ENCODE measurements at places on chromosomes 6 and 20.

GRCh38 chr6:117906507-117906957 is 532 bp upstream of the SLC35F1 start:
- no peak for DNase-seq

DNA sequence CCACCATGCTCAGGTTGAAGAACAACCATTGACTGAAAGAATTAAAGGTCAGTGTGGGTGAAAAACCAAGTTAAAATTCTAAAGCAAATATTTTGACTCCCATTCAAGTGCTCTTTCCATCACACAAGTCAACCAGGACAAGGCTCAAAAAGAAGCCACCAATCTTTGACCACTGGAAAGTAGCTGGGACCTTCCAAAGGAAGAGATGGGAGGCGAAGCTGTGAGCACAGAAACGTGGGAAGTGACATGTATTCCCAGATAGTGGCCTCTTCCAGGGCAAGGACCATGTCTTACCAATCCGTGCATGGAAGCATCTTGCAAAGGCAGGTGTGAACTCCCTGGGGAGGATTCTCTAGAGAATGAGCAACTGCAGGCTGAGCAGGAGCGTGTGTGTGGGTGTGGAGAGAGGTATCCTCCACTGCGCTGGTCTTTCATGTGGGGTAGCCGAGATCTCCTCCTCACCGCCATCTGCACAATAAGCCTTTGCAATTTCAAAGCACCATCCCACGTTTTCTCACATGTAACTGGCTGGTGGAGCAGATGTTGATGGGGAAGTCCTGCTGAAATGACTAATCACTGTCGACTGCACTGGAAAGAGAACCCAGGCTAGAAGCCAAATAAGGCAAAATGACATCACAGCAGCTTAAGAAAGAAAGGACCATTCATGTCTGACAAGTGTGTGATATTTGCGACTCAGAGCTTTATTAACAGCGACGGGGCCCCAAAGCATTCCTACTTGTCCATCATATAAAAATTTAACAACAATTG is 189.4 kb upstream of the RREB1 start:
- DNase-seq, result no peak

DNA sequence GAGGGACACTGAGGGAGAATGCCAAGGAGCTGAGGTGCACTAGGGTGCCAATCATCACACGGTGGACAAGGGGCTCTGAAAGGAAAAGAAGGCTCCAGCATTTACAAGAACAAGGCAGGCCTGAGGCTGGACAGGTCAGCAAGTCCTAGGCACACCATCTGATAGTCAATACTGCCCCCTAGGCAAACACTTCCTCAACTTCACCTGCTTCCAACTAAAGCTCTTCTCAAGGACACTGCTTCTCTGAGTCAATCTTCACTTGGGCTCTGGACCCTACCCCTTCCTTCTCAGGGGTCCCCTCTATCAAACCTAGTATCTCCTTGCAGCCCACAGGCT is 37.7 kb upstream of the SLC4A11 start:
- no peak for DNase-seq

- no peak for DNase-seq
Observed at GRCh38 chr20:38164624-38165088, 414 bp downstream of the TGM2 start.

GRCh38 chr20:57860576-57860975 is 150.8 kb upstream of the PMEPA1 start:
- no peak for DNase-seq

- DNase-seq, result no peak
Observed at GRCh38 chr6:111381123-111381522, 101.9 kb downstream of the REV3L start.

GRCh38 chr6:17859846-17860245 is 127.6 kb downstream of the KIF13A start:
- DNase-seq, result no peak

- DNase-seq, result no peak
Observed at GRCh38 chr6:111061508-111061907, 25.8 kb upstream of the SLC16A10 start.

DNA sequence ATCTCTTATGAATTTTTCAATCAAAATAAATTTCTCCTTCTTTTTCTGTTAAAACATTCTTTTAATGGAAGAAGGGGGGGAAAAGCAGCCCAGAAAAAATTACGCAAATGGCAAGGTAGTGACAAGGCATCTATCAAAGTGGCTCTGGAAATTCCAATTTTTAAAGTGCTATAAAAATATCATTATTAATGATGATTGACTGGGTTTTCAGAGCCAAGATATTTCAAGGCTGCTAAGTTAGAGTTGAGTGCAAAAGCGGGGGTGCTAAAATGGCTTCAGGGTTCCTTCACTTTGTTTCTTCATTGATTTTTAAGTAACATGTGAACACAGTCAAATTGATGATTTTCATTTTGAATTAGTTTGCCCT is 171.6 kb upstream of the CITED2 start:
- no peak for DNase-seq

DNA sequence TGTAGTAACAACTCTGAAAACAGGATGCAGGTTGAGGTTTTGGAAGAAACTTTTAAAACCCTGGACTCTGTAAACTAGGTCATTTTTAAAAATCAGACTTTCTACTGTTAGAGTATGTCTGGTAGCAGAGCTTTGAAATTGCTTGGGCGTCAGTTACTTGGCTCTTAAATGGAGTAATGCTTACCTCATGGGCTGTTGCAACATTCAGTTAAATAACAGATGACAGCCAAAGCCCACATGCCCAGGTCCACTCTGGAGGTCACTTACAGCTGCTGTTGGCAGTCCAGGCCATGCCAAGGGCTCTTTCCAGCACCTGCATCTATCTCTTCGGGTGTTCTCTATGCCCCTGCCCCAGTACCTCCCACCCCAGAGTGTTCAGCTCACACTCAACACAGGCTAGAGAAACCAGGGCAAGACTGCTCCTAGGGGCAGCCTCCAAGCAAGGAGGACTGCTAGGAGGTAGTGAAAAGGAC is 96.4 kb downstream of the BANF2 start:
- no peak for DNase-seq

DNA sequence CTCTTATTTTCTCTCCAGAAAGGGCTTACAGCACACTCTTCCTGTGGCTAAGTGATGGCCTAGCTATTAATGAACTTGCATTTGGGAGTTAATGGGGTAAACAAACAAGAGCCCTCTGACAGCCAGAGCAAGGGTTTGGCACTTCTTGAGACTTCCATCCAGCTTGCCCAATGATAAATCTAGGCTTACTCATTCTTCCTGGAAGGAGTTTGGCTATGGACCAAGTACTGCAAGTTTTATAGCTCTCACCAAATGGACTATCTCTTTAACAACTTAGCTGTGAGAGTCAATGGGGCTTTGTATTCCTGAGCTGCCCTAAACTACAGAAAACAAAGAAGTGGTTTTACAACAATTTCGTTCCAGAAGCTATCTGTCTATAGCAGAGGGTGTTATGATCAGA is 16.7 kb upstream of the PI3 start:
- no peak for DNase-seq

- no peak for DNase-seq
Observed at GRCh38 chr20:10733122-10733521, 59.3 kb upstream of the JAG1 start.

DNA sequence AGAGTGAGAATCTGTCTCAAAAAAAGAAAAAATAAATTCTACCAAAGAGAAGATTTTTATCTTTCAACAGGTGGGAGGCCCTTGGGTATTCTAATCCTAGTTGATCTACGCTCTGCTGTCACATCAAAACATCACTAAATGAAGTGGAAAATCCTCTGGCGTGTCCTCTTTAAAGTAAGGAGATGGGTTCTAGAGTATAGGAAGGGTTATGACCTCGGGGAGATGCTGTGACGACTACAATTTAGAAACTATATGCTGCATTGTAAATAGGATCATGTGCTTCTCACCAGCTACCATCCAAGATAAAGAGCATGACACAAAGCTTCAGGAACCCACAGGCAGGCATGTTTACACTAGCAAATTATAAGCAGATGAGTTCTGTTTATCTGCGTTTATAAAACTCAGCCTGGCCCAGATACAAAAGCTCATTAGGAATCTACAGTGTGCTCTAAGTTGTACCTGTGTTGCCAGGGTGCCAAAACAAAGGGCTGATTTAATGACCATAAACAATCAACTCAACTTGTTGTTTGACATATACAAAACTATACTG is 197.1 kb upstream of the PLN start:
- DNase-seq, result no peak

DNA sequence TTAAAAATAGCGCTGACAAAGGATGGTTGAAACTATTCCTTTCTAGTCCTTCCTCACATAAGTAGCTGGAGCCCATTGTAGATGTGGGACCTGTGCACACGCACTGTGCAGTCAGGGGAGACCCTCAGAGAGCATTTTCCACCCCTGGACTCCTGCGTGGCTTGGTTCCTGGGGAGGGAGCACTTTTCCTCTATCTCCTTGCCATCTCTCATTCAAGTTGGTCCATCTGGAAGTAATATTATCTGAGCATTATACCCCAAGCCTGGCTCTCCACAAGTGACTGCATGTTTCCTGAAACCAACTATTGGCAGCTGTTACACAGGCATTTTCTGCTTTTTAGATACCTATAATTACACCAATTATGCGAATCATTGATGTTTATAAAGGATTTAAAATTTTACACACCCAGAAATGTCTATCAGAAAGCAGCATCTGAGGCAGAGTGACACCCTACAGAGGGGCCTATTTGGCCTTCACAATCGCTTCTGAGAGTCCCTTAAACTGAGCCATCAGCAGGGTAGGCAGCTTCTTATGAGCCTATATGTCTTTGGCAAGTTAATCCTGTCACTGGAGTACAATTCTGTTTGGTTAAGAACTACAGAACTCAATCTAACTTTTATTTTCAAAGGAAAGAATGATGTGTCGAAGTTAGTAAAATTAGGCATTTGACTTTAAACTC is 18.7 kb downstream of the SOX4 start:
- DNase-seq, result no peak

GRCh38 chr6:170235391-170236125 is 55.3 kb downstream of the DLL1 start:
- no peak for DNase-seq

DNA sequence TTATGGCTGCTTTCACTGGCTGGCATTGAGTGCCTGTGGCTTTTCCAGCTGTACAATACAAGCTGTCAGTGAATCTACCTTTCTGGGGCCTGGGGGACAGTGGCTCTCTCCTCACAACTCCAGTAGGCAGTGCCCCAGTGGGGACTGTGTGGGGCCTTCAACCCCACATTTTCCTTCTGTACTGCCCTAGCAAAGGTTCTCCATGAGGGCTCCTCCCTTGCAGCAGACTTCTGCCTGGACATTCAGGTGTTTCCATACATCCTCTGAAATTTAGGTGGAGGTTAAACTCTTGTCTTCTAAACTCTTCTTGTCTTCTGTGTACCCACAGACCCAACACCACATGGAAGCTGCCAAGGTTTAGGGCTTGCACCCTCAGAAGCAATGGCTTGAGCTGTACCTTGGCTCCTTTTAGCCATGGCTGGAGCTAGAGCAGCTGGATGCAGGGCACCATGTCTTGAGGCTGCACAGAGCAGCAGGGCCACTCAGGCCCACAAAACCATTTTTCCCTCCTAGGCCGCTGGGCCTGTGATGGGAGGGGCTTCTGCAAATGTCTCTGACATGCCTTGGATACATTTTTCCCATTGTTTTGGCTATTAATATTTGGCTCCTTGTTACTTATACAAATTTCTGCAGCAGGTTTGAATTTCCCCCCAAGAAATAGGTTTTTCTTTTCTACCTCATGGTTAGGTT is 9.6 kb downstream of the PEX7 start:
- no peak for DNase-seq

- DNase-seq, result no peak
Observed at GRCh38 chr20:45917790-45918141, 5.8 kb upstream of the PLTP start.

- DNase-seq, result no peak
Observed at GRCh38 chr6:64505312-64505711, 869.7 kb downstream of the PHF3 start.

GRCh38 chr6:31383149-31383548 is 20.2 kb upstream of the MICA start:
- DNase-seq, result no peak

- no peak for DNase-seq
Observed at GRCh38 chr6:141195251-141195832, 937.4 kb upstream of the GJE1 start.

GRCh38 chr6:92635553-92636153 is 783.7 kb downstream of the EPHA7 start:
- DNase-seq, result no peak

DNA sequence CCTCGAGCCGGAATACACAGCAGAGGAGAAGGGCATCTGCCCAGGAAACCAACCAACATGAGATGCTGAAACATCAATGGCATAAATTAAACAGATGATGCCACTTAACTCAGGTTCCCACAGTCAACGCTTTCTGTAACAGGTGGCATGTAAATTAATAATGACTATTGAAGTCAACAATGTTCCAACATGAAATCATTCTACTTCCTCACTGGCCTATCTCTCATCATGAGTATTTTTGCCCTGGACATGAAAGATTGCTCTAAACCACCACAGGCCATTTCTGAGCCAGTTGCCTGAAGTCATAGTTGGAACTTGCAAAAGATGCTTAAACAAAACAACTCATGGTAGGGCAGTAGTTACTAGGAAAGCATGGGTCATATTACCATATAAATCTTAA is 397.9 kb upstream of the JARID2 start:
- no peak for DNase-seq

- no peak for DNase-seq
Observed at GRCh38 chr6:169545982-169546381, 155.8 kb downstream of the WDR27 start.

GRCh38 chr20:3612795-3613572 is 50.2 kb downstream of the GFRA4 start:
- DNase-seq, result no peak

Data from activated CD4-positive, alpha-beta T cell treated with anti-CD3 and anti-CD28 coated beads, Interleukin-2, amount 50 U/mL, for 1 hour (primary cell).